ENCODE measurements at places on chromosomes 5 and 9.

GRCh38 chr5:53479590-53480415, 626 bp upstream of the FST start:
- DNase-seq = no peak

DNA sequence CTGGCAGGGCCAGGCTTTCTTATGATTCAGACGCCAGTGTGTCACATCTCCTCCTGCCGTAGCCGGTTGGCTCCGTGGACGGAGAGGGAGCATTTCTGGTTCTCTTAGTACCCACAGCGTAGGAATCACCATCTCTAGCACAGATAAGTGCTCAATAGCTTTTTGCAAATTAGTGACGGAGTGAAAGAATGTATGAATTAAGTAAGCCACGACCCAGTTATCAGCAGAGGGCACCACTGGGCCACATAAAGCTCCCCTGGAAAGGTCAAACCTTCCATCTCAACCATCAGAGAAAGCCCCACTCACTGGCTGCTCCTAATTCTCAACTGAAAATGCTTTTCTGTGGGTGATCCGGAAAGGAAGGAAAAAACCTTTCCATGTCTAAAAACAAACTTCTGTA, 317.0 kb upstream of the ADCY2 start:
- DNase-seq = no peak

GRCh38 chr9:89670801-89671434, 66.1 kb downstream of the GADD45G start:
- no peak for DNase-seq

GRCh38 chr9:130234340-130235260, 31.0 kb upstream of the HMCN2 start:
- no peak for DNase-seq

GRCh38 chr5:95441636-95442035, 50.5 kb downstream of the FAM81B start:
- DNase-seq = no peak

DNA sequence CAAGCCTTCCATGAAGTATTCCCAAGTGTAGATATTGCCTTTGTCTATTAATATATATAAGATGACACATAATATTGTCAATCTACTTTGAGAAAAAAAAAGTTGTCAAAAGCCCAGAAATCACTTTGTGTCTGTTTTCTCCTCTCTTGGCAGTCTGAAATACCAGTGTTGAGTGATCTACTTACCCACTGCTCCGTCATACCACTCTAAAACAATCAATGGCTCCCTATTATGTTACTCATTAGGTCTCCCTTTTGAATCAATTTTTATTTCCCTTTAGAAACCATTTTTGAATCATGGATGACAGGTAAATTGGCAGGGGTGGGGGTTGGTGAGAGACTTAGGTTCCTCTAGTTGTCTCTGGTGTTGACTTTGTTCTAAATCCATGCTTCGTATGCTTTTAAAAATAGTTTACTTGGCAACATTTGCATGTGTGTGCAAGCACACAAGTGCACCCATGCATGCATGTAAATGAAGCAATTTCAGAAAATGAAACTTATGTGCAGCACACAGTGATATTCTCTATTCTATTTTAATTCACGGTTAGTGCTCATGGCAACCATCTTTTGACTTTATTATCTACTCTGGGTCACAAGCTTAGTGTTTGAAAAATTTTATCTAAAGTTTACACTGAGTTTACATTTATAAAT, 378.9 kb downstream of the RAB3C start:
- DNase-seq = no peak

DNA sequence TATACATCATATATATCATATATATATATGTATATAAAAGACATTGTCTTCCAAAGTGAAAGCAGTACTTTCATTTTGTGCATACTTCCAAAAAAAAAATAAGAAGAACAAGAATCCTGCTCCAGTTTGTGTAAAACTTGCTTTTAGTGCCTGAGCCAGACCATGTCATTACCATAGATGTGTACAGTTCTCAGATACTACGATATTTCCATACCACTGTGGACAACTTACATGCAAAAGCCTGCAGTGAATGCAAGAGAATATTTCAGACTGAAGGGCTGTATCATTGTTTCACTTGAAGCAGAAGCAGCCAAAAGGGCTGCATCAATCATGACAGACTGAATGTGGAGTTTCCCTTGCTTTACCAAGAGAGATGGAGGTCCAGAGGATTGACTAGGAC, 72.6 kb upstream of the CYLC2 start:
- DNase-seq = no peak

- DNase-seq = no peak
Observed at GRCh38 chr9:16236311-16236710, 634.2 kb downstream of the BNC2 start.

- no peak for DNase-seq
Observed at GRCh38 chr5:2256691-2257280, 374.1 kb upstream of the IRX4 start.

DNA sequence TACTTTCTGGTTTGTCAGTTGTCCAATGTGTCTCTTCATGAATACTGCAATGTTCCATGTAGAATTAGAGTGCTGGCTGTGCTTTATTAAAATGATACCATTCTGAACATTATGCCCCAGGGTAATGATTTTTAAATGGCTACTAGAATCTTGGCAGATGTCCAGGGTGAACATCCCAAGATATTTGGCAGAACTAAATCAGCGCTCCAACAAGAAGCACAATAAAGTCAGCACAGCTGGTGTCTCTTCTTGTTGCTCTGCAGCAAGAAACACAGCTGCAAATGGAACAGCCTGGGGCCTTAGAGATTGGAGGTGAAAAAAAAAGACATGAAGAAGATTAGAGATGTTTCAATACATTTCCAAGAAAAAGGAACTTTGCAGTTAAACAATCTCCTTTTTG, 248.3 kb downstream of the CDH18 start:
- DNase-seq = no peak

DNA sequence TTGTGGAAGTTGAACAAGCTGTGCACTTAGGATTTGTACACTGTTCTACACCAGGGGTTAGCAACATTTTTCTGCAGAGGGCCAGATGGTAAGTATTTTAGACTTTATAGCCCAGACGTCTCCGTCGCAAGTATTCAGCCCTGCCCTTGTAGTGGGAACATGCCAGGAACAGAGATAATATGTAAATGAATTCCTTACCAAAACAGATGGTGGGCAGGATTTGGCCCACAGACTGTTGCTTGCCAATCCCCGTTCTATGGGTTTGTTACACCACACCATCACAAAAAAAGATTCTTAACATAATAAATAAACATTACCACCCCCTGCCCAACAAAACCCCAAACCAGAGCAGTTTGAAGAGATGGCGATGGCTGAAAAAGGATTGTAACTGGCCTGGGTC, 74.3 kb downstream of the AMBP start:
- DNase-seq = no peak

DNA sequence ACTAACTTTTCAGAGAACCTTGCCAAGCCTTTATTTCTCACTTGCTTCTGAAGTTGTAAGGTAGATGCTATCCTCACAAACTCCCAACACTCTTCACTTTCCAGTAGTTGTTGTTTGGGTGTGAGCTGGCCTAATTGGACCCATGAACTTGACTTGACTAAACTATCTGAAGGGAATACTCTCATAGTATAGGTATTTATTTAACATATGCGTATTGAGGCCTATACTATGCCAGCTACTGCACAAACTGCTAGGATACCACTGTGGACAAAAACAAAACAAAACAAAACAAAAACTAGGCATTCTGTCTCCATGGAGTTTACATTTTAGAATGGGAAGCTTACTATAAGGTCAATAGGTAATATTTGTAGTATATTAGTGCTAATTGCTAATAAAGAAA, 1.3 kb downstream of the TXNDC8 start:
- DNase-seq = no peak

DNA sequence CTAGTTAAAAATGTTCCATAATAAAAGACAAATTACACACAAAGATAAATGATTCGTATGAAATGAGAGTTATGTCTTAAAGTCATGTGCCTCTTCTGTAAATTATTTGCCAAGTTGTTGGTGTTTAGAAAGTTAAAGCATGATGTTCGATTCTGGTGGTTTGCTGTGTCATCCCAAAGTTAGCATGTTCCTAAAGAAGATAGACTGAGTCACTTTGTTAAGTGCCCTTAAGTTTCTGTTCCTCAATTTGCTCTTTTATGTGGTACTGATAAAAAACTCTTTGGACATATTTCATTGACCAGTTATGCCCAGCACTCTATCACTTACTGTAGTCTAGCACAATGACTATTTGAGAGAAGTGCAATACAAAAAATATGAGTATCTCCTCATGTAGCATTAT, 366.9 kb upstream of the ZNF608 start:
- no peak for DNase-seq

- no peak for DNase-seq
Observed at GRCh38 chr9:111691672-111692329, 30.4 kb downstream of the GNG10 start.

DNA sequence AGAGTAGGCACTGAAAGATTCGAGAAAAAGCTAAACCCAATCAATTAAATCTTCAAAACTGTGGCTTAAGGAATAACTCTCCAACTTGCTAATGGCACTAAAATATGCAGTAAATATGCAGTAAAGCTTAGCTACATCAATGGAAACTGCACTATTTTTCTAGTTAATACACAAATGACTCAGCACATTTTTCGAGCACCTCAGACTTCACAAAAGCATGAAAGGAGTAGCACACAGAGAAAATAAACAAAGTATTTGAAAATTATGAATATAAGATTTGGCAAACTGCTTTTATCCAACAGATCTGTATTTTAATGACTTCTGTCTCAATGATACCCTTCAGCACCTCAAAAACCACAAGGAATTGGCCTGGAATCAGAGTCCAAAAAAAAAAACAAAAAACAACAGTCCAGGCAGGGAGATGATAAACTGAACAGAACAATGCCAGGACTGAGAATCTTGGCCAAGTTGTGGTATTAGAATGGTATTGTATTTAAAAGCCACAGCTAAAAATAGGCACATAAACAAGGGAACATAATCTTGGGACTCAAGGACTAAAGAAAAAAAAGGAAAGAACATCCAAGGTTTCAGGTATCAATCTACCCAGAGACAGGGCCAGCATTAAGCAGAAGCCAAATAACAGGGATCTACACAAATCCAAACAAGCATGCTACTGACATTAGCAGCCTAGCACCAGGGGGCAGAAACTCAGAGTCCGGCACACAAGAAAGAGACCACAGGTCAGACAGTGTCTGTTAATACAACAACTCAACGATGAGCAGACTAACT, 21.4 kb downstream of the TMEM245 start:
- no peak for DNase-seq

DNA sequence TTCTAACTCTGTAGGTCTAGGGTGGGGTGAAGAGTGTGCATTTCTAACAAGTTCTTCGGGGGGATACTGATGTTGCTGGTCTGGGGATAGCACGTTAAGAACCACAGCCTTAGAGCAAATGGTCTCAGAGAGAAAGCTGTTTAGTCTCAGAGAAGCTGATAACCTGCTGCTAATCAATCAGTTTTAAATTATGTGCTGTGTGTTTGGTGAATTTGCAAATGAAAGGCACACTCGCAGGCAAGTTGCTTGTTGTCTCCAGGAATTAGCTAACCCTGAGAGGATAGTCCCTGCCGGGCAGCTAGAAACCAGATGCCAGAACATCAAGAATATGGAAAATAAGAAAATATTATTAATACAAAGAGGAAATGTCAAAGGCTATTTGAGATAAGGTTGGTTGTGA, 79.2 kb downstream of the DMRT2 start:
- no peak for DNase-seq

DNA sequence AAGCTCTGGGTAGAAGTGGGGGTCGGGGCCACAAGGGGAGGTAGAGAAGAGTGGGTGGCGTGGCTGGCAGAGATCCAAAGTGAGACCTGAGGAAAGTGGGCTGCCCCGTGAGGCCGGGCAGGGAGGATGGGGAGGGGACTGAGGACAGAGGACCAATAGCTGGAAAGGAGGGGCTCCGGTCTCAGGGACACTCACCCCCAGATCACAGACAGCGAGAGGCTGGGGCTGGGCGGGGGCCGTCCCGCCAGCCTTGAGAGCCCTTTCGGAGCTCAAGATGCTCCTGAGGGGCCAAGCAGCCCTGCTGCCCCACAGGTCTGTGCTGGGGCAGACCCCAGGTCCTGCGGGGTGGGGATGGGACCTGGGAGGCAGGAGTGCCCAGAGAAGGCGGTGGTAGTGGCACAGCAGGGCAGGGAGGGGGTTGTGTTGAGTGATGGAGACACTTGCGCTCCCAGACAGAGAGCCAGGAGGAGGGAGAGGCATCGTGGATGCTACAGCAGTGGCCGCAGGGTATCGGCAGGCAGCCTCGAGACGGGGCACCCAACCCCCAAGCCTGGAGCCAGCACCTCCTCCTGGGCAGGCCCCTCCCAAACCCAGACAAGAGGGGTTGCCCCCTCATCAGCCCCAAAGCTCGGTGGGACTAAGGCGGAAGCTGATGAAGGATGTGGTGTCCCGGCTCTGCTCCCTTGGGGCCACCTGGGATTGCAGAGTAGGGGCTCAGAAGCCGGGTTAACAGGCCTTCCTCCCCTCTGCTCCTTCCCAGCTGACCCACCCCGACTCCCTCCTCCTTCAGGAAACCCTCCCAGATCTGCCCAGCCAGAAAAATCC, 3.4 kb downstream of the SARDH start:
- no peak for DNase-seq

GRCh38 chr5:180207593-180207992, 1.4 kb downstream of the RASGEF1C start:
- no peak for DNase-seq

DNA sequence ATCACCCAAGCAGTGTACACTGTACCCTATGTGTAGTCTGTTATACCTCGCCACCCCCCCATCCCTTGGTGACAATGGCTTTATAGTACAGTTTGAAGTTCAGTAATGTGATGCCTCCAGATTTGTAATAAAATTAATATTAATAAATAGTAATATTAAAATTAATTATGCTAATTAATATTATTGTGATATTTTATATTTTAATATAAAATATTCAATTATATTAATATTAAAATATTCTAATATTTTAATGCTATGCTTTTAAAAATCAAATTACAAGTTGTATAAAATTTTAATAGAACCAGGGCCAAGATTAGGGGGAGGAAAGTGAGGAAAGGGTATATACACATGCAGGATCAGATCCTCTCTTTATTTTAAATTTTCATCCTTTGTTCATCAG, 147.7 kb upstream of the MAP3K1 start:
- no peak for DNase-seq

GRCh38 chr9:96502539-96503373, 52.8 kb downstream of the HABP4 start:
- no peak for DNase-seq

- no peak for DNase-seq
Observed at GRCh38 chr9:123059472-123060220, 26.2 kb downstream of the GPR21 start.

- DNase-seq = no peak
Observed at GRCh38 chr5:141709699-141710267, 27.8 kb upstream of the ARAP3 start.

- no peak for DNase-seq
Observed at GRCh38 chr5:153756540-153756939, 266.1 kb downstream of the GRIA1 start.

GRCh38 chr5:59596586-59597350, 296.8 kb downstream of the PDE4D start:
- DNase-seq = no peak

GRCh38 chr5:24643156-24643555, 1.6 kb downstream of the CDH10 start:
- no peak for DNase-seq

Measured in activated CD4-positive, CD25-positive, alpha-beta regulatory T cell (primary cell).